ENCODE measurements at places on chromosomes 11 and 22.

GRCh38 chr22:27139935-27140511, 482.6 kb downstream of the MIAT start:
- no peak for DNase-seq

GRCh38 chr11:35180317-35181233, 41.6 kb downstream of the CD44 start:
- no peak for DNase-seq

DNA sequence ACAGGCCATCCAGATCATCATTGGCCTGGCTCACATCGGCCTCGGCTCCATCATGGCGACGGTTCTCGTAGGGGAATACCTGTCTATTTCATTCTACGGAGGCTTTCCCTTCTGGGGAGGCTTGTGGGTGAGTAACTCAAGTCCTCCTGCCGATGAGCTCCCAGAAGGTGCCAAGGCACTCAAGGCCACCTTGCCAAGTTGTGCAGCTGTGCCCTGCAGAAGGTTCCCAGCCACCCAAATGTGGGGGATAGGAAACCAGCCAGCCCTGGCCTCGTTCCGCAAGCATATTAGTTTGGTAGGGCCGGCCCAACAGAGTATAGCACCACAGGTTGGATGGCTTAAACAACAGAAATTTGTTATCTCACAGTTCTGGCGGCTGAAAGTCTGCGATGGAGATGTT, 4.0 kb downstream of the MS4A8 start:
- no peak for DNase-seq

GRCh38 chr22:46650078-46650810, 30.1 kb downstream of the GRAMD4 start:
- DNase-seq, result no peak

- no peak for DNase-seq
Observed at GRCh38 chr11:12744826-12745502, 70.7 kb downstream of the TEAD1 start.

- DNase-seq, result no peak
Observed at GRCh38 chr22:50227579-50228215, 17.1 kb downstream of the TUBGCP6 start.

GRCh38 chr22:23791738-23792645, 5.2 kb downstream of the SMARCB1 start:
- no peak for DNase-seq

GRCh38 chr11:863023-863909, 20.6 kb downstream of the TSPAN4 start:
- DNase-seq, result no peak

DNA sequence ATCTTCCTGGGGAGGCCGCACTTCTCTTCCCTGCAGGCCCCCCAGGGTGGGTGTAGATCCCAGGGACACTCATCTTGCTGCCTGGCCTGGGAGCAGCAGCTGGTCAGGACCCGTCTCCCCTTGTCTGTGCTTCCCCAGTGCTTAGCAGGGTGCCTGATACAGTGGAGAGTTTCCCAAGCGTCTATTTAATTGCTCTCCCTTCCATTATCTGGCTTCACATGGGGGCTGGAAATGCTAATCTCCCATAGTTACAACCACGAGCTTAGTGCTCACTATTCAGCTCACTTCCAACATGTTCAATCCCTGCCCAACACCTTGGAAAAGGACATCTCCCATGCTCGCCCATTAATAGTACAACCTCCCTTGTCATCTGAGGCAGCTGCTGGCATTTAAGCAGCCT, 100.5 kb downstream of the DSCAML1 start:
- DNase-seq, result no peak

DNA sequence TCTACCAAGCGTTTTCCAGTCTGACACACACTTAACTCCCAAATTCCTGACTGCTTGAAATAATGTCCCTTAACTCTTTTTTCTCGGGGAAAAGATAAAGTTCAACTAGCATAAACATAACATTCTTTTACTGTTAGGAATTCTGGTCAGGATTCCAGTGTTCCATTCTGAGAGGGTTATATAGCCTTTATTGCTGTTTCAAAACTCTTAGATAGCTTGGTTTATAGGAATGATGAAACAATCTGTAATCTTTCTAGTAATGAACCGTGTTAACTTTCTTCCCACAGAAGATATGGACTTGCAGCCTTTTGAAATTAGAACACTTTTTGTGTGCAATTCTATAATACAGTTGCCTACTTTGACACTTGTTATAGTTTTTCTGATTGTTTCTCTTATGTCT, 8.6 kb downstream of the REXO2 start:
- no peak for DNase-seq

- DNase-seq, result no peak
Observed at GRCh38 chr22:45238076-45238956, 2.4 kb downstream of the KIAA0930 start.

DNA sequence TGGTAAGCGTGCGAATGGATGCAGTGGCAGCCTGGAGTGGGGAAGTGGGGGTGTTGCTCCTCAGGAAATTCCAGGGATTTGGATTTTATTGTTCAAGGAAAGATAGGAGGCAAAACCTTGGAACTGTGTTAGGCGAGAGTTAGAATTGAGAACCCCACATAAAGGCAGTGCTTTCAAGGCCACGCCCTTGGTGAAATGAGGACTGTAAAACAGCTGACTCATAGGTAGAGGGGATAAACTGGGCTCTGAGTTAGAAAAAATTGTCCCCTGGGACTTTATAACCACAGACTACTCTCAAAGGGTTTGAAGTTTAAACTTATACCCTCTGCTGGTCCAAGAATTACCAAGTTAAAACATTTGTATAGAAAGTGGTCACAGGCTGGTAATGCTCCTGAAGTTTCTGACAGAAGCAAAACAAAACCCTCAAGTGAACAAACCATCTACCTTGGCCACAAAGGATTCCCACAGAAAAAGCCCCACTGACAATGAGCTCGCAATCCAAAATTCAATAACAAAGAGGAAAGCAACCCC, 250.3 kb upstream of the TBCEL start:
- no peak for DNase-seq

- peak; percentile 38 for DNase-seq
Observed at GRCh38 chr11:75199412-75199955, 41.1 kb upstream of the TPBGL start.

DNA sequence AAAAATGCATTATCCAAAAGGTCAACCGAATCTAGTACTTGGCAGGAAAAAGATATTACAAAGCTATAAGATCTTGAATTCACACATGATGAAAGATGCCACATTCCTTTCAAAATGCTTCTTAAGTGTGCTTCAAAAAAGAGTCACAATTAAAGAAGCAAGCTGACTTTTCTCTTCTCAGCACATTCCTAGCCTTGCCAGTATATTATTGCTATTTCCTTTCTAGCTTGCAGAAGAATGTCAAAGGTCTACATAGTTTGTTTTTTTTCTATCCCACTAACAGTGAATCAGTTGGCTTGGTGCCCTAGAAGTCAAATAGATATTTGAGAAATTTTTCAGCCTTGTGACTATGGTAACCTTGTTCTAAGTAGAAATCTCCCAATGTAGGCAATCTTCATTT, 56.8 kb downstream of the GUCY1A2 start:
- no peak for DNase-seq

- no peak for DNase-seq
Observed at GRCh38 chr11:119263352-119263940, 53.5 kb downstream of the MCAM start.

All from upper lobe of right lung (tissue), 1 donor.